ENCODE measurements at places on chromosomes 4 and X.

GRCh38 chr4:70718811-70719604 is 2.8 kb upstream of the RUFY3 start:
- DNase-seq = no peak

DNA sequence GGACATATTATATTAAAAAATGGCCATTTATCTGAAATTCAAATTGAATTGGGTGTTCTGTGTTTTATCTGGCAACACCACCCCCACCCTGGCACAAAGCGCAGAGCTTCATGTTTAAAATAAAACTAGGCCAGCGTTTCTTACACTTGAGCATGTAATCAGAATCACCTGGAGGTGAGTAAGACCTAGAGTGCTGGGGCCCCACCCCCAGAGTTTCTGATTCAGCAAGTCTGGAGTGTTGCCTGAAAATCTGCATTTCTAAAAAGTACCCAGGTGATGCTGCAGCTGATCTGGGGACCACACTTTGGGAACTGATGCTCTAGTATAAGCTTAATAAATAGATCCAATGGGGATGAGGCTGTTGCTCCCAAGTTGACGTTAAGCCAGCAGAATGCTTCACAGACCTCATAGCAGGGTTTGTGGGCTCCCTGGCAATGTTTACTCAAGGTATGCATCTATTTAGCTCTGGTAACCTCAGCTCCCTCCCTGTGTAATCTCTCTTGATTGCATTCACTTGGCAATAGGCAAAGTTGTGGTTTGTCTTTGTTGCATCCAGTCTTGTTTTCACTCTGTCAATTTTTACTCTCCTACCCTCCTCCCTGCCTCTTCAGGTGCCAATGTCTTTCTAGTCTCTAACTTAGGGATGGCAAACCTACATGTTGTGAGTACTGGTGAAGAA is 99.8 kb upstream of the TEX13D start:
- DNase-seq = peak; percentile 76

DNA sequence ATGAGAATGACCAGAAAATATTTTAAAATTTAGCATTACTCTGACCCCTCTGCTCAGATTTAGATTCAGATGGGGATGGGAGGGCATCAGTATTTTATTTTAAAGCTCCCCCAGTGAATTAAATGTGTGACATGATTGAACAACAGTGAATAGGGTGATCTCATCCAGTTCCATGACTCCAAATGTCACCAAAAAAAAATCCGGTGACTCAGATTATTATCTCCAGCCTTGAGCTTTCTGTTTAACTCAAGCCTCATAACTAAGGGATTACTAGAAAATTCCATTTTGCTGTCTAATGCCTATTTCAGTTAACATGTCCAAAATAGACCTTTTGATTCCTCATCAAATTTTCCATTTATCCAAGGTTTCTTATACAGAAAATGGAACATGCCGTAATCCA is 121.8 kb upstream of the TMEM47 start:
- no peak for DNase-seq

DNA sequence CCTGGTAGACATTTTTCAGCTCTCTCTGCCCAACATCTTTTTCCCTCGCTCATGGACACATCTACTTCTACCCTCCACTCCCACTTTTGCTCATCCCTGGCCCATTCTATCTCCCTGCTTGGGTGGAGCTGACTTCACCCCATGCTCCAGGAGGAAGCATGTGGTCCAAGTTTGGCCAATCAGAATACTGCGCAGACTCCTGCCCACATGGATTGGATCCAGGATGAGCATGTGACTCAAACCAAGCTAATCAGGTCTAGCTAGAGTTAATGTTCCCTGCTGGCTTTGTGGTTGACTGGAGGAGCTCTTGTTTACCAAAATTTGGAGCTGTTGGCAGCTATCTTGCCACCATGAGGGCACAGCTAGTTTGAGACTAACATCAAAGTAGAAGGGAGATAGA is 22.7 kb downstream of the SMIM20 start:
- DNase-seq = no peak

GRCh38 chr4:140568507-140569306 is at the start of gene UCP1:
Gene UCP1 (minus strand): TSS chr4:140568961. CDS start chr4:140568729, 232 bp downstream.
- peak; percentile 10 for DNase-seq

- DNase-seq = peak; percentile 85
Measured at GRCh38 chrX:40105835-40106675, 8.3 kb upstream of the BCOR start.
